ENCODE measurements at places on chromosomes 16 and 17.

DNA sequence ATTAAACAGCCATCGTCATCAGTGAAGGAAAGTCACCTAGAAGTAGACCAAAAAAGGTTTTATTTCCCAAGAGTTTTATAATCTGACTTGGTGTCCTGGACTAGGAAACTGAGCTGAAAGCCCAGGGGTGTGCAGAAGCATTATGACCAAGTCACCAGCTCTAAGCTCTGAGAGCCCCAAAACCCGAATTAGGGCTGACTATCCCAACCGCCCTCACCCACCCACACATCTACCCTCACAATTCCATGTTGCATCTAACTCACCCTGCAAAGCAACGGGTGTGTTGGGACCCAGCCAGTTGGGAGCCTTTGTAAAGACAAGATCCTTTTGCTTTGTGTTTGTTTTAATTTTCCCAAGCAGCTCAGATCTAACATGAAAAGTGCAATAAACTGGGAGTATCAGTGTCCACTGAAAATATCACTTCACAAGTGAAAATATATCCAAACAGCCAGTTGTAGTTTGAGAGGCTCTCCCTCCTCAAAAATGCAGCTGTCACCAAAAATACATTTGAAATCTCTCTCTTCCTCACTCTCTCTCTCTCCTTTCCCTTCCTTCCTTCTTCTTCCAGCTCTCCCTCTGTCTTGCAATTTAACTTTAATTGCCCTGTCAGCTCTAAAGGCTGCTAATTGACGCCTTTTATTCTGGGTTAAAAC, 16.2 kb upstream of the NOG start:
- DNase-seq = no peak

DNA sequence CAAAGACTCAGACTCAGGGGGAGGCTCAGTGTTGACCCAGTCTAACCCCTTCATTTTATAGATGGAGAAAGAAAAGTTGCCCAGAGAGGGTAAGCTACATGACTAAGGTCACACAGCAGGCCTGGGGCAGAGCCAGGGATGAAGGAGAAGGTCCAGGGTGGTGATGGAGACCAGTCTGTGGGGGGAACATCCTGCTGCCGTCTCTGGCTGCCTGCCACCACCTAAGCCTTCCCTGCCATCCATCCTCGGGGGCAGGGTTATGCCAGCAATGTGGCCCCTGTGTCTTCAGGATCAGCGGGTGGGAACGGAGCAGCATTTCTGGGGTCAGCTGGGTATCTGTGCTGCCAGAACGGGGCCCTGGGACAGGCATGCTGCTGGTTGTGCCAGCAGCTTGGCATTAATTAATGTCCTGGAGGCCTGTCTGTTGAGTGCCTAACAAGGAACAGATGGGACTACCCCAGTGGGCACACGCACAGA, 5.5 kb downstream of the DOK4 start:
- DNase-seq = no peak

- no peak for DNase-seq
Measured at GRCh38 chr17:64323774-64324173, 60.7 kb upstream of the TEX2 start.

GRCh38 chr17:55817397-55817709, 66.5 kb downstream of the PCTP start:
- no peak for DNase-seq

GRCh38 chr17:45700171-45701090, 83.7 kb upstream of the CRHR1 start:
- no peak for DNase-seq

GRCh38 chr17:9765322-9765721, 26.1 kb downstream of the DHRS7C start:
- DNase-seq = no peak

GRCh38 chr16:29877266-29877961, 14.4 kb upstream of the CDIPT start:
- no peak for DNase-seq

- DNase-seq = no peak
Measured at GRCh38 chr16:85940214-85940613, 41.3 kb downstream of the IRF8 start.

- DNase-seq = no peak
Measured at GRCh38 chr17:44971776-44972483, 3.8 kb upstream of the C1QL1 start.

DNA sequence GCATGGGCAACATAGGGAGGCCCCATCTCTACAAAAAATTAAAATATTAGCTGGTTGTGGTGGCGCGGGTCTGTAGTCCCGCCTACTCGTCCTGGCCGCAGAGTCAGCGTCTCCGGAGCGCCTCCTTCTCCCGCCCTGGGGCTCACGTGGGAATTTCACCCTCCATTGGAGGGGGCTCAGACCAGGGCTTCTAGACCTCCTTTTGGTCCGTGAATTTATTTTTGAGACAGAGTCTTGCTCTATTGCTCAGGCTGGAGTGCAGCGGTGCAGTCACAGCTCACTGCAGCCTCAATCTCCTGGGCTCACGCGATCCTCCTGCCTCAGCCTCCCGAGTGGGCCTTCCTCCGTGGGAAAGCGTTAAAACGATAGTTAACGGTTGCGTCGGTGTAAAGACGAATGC, 394 bp upstream of the NME4 start:
- DNase-seq = no peak

DNA sequence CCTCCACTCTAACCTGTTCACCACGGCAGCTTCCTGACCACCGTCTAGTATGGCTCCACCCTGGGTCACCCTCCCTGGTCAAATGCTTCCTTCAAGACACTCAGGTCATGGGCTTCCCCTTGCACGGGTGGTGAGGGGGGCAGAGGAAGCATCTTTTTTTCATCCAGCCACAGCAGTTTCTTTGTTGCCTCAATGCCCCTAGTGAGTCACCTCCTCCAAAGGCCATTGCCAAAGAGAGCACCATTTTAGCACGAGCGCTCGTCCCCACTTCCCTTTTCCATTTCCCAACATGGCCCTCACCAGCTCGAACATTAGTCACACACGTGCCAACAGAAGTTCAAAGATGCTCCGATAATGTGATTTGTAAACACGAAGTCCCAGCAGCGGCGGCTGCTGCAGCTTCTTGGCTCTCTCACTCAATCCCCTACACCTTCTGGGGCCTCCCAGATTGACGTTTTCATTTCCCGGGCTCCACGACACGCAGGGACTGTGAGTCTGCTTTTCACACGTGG, 134.6 kb downstream of the GAS7 start:
- DNase-seq = no peak

GRCh38 chr16:56885446-56886162, 20.6 kb downstream of the SLC12A3 start:
- DNase-seq = no peak

DNA sequence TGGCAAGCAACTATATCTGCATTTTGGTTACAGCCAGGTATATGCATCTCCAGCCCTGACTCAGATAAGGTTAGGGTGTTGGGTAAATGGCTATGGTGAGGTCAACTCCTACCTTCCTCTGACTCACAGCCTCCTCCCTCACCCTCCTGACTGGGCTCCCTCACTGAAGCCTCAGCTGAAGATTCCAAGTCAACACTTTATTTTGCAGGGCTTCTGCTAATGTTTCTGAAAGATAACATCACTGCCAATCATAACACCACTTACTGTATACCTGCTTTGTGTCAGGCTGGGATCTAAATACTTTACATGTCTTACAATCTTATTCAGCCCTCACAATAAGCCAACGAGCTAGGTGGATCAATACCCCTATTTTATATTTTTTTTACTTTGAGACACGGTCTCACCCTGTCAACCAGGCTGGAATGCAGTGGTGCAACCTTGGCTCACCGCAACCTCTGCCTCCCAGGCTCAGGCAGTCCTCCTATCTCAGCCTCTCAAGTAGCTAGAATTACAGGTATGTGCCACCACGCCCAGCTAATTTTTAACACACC, 47.8 kb upstream of the GCSH start:
- DNase-seq = no peak

- peak; percentile 22 for DNase-seq
Measured at GRCh38 chr16:11297492-11298142, 16.5 kb upstream of the PRM1 start.

DNA sequence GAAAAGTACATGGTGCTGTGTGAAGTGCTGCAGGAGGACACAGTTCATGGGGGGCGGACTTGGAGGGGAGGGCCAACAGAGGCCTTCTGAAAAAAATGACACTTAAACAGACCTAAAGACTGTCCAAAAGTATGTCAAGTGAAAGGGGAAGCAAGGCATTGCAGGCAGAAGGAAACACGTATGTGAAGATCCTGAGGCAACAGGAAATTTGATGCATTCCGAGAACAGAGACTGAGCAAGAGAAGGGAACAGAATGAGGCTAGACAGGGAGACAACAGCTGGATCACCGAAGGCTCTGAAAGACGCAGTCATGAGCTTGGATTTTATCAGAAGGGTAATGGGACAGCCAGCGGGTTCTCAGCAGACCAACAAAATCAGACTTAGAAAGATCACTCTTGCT, 1.1 kb downstream of the IFT20 start:
- no peak for DNase-seq

DNA sequence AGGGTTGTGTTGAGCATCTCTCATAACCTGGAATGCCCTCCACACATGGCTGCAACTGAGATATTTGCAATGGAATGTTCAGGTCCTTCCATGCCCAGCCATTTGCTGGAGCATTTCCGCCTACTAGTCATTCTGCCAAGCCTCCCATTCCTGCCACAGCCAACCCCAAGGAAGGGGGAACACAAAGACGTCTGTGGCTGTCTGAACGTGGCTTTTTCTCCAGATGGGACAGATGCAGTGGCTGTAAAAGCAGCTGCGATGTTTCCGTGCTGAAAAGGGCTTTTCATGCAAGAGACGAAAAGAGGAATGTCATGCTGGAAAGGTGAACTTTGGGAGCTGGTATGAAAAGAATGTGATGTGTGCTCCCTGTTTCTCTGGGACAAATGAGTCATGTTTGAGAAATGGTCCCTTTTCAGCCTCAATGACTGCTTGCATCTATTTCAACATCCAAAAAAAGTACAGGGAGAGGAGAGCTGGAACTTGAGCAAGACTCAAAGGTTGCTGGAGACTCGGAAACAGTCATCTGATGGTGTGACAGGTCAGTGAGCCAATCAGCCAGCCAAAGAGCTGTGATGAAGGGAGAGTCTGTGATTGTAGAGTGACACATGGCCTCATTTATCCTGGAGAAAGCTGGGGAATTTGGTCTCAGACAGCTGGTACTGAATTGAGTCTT, 208.9 kb downstream of the SHISA9 start:
- DNase-seq = peak; percentile 66

- no peak for DNase-seq
Measured at GRCh38 chr16:66359811-66360608, 6.5 kb upstream of the CDH5 start.

- no peak for DNase-seq
Measured at GRCh38 chr16:80103463-80103862, 437.3 kb upstream of the DYNLRB2 start.

DNA sequence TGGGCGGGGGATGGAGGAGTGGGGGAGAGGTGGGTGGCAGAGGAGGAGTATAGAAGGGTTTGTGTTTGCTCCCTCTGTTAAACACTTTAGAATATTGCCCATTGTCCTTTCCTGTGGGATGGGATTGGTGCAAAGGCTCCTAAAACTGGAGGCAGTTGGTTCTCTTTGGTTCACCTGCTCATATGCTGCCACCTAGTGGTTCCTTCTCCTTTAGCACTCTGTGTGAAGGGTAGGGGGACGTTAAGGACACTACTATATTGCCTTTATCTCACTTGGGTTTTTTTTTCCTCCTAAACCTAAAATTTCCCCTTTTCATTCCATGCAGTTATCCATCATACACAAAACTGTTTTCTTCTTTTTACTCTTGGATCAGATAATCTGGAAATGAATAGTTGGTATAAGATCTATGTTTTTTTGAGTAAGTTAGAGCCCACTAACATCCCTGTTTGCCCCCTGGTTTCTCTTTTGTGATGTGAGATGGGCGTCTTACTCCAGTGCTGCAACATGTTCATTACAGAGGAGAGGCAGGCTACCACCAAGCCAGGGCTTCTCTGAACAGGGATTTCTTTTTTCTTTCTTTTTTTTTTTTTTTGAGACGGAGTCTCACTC, 23.8 kb downstream of the SNX11 start:
- DNase-seq = no peak

DNA sequence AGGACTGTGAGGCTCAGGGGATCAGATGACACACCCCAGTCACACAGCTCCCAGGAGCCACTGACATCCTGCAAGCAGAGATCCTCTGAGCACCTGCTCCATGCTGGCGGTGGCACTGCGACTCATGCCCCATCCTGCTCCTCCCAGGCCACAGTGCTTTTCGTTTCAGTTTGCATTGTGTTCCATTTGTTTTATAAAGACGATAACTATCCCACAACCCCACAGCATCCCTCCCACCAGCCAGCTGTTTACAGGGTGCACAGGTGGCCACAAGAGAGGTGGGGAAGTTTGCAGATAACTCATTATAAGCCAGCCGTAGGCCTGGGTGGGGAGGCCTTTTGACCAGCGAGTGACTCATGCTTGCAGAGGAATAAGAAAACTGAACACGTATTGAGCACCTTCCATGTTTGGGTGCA, 28.2 kb downstream of the BCO1 start:
- no peak for DNase-seq

DNA sequence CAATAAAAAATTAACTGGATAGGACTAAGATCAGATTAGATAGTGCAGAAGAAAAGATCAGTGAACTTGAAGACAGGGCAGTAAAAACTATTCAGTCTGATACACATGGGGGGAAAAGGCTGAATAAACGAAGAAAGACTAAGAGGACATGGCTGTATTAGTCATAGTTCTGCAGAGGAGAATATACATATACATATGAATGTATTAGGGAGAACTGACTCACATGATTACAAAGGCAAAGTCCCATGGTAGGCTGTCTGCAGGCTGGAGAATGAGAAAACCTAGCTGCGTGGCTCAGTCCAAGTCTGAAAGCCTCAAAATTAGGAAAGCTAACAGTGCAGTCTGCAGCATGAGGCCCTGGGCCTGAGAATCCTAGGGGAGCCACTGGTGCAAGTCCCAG, 98.2 kb upstream of the GNAO1 start:
- no peak for DNase-seq

GRCh38 chr16:4792951-4793513, 2.1 kb upstream of the SMIM22 start:
- no peak for DNase-seq

GRCh38 chr17:49447628-49448302, 33.1 kb upstream of the PHB1 start:
- no peak for DNase-seq

DNA sequence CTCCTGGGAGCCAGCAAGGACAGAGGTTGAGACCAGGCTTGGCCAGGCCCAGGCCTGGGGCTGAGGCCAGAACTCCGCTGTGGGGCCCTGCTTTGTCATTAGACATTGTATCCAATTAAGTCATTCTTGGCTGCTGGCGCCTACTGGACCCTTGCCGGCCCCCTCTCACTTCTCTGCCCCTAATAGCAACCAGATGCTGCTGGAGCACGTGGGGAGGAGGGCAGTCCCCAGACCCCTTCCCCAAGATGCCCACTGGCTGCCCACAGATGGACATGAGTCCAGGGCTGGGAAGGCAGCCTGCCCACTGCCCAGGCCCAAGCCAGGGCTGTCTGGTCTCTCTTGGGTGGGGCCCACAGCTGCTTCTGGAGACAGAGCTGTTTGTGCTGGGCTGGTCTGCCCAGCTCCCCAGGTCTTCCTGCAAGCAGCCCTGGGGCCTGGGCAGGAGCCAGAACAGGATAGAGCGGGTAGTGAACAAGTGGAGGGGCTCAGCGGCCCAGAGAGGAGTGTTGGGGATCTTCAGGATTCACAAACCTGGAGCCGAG, 7.8 kb downstream of the PLXDC1 start:
- no peak for DNase-seq

Data from BJ (cell line).